Right lung (tissue), 10 donors: ENCODE measurements at places on chromosomes 5 and 9. TPM values are rescaled to one million over a fixed set of nuclear protein-coding genes. Genes with fewer than 3 reads are reported as not detected.

DNA sequence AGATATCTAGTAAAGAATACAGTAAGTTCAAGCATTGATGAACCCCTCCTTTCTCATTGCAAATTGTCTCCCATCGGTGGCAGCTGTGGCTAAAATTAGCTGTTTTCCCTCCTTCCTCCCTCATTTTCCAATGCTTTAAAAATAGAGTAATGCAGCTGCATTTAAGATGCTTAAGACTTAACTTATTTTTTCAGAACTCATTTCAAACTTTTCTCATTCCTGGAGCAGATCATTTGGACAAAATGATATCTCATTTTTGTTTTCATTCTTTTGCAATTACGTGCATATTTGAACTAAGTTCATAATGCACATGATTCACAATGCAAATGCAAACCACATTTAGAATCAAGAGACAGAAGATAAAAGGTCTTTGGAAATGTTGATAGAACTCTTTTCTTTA is 14.6 kb downstream of the HSPB3 start:
- DNase-seq = no peak

GRCh38 chr9:129752900-129753729 is at the start of gene PTGES:
Gene PTGES (minus strand): TSS chr9:129753042. CDS start chr9:129753012, 30 bp downstream.
- peak; percentile 70 for DNase-seq

Gene SLC36A2
- 0.04 TPM for polyA plus RNA-seq

GRCh38 chr5:516338-516925 is 7.8 kb downstream of the SLC9A3 start:
- no peak for DNase-seq

GRCh38 chr9:3508521-3509291 is 17.1 kb downstream of the RFX3 start:
- no peak for DNase-seq

Gene NNT
- polyA plus RNA-seq = 63.3 TPM

DNA sequence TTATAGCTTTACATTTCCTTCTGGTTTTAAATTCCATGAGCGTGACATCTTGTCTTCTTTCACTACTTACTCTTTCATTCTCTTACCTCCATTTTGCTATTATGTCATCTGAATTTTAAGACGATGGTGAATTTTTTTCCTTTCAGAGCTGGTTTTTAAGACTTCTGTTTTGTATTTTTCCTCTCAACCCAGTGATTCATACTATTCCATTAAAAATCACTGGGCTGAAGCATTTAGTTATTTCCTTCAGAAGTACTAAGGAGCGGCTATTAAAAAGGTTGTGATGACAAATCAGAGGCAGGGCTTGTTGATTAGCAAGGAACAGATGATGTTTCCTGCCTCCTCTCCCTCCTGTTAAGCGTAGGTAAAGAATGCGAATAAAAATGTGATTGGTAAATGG is 16.5 kb downstream of the AGXT2 start:
- DNase-seq = no peak

Gene PCDHGB3
- 2.0 TPM for polyA plus RNA-seq

Gene RECK
- 22.4 TPM for polyA plus RNA-seq

GRCh38 chr9:132798817-132799790 is 79.0 kb downstream of the AK8 start:
- no peak for DNase-seq

- no peak for DNase-seq
Measured at GRCh38 chr5:53777864-53778618, 217.6 kb downstream of the NDUFS4 start.

DNA sequence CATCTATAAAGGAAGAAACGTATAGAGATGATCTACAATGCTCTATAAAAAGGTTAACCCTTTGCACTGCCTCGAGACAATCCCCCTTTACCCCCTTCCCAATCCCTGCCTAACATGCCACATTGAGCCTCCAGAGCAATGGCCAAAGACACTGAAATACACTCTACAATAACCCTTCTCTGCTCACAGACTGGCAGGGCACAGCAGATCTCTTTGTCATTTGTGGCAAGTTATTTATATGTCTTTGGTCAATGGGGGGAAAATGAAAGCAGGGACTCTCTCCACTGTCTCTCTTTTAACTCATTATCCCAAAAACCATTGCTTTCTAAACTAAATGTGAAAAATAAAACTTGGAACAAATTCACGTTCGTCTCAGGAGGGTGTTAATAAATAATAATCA is 51.7 kb downstream of the PTCH1 start:
- no peak for DNase-seq

Gene TOR4A
- 7.4 TPM for polyA plus RNA-seq

Gene PCDHGA5
- 2.7 TPM for polyA plus RNA-seq

- DNase-seq = no peak
Measured at GRCh38 chr5:38830521-38831051, 15.2 kb upstream of the OSMR start.

Gene LCNL1
- polyA plus RNA-seq = 0.89 TPM

DNA sequence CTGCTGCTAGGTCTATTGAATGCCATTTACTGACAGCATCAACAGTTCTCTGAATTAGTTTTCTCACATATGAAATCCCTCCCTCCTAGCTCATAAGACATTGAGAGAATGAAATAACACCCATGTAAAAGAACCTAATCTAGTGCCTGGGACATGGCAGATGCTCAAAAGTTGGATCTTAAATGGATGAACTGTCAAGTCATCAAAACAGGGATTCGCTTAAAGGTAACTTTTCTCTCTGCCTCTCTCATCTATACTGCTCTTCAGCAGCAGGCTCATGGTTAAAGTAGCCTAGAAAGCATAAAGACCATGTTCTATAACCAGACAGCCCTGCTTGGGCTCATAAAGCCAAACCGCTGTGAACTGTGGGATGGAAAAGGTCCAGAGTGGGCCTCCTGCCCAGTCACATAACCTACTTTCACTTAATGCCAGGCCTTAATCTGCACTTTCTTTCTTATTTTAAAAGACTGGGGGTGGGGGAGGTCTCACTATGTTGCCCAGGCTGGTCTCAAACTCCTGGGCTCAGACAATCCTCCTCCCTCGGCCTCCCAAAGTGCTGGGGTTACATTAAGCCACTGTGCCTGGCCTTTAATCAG is 3.7 kb downstream of the TMEM245 start:
- DNase-seq = no peak

Gene TSSK1B
- not detected for polyA plus RNA-seq

- no peak for DNase-seq
Measured at GRCh38 chr5:139392678-139393496, 2.0 kb downstream of the PROB1 start.

Gene DBH
- polyA plus RNA-seq = 2.2 TPM

Gene CDKN2AIPNL
- 28.7 TPM for polyA plus RNA-seq

Gene IFNK
- not detected for polyA plus RNA-seq

DNA sequence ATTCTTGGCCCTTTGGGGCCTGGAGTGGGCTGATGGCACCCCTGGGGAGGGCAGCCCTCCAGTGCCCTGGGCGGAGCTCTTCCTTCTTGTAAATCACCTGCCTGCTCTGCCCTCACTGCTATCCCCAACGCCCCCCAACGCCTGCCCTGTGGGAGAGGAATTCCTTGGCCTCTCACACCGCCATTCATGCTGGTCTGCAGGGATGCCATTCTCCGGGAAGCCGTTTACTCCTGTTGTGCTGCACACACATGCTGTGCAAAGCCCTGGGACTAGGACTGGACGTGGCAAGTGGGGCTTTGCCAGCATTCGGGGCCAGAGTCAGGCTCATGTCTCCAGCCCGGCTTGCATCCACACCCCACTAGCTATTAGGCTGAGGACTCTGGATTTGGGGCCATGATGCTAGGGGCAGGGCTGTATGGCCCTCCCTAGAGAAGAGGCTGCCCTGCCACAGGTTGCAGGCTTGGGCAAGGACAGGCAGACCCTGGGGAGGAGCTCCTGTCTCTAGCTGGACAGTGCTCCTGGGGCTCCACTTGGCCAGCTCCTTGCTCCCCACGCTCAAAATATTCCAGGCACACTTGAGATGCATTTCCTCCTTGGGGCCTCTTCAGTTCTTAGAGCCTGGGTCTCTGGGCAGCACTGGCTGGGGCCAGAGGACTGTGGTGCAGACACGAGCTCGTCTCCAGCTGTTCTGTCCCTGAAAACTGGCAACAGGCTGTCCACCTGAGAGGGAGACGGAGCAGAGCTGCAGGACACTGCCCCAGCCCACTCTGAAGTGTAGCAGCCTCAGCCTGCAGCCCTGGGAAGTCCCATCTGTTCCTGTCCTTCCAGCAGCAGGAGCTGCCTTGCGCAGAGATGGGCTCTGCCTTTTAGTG is 226.9 kb downstream of the CACNA1B start:
- DNase-seq = no peak

- no peak for DNase-seq
Measured at GRCh38 chr9:99134893-99135341, 30.0 kb downstream of the TGFBR1 start.

Gene TUBB4B
- polyA plus RNA-seq = 240 TPM

GRCh38 chr9:77857513-77858259 is 173.9 kb downstream of the GNAQ start:
- DNase-seq = no peak

DNA sequence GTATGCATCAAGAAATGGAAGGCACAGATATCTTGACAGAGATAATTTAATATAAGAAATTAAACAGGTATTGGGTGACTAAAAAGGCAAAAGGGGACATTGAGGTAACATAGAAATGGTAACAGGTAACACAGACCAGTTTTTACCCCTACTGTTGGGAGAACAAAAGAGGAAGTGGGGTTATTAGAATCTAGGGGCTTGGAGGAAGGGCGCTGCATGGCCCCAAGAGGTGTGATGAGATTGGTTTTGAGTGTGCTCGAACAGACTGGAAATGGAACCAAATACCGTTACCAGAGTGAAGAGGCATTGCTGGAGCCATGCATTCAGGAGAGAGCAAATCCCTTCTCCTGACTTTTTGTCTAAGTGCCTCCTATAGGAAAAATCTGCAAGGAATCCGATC is 193.9 kb downstream of the ALDH1A1 start:
- no peak for DNase-seq

Gene PTGS1
- polyA plus RNA-seq = 3.9 TPM

Gene LRRC14B
- polyA plus RNA-seq = 0.14 TPM

Gene SAPCD2
- 13.7 TPM for polyA plus RNA-seq

DNA sequence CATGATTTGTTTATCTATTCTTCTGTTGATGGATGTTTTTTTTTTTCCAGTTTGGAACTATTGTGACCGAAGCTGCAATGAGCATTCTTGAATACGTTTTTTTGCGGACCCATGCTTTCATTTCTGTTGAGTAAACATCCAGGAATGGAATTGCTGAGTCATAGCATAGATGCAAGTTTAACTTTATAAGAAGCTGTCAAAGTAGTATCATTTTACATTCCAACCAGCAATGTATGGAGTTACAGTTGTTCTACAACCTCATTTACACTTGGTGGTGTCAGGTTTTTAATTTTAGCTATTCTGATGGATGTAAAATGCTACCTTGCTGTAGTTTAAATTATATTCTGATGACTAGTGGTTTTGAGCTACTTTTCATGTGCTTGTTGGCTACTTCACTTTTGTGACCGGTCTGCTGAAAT is 49.0 kb downstream of the NPR3 start:
- no peak for DNase-seq

GRCh38 chr9:32956606-32957005 is 44.8 kb downstream of the APTX start:
- no peak for DNase-seq

Gene RNF183
- 0.61 TPM for polyA plus RNA-seq

Gene GLRA1
- polyA plus RNA-seq = not detected

Gene PDZD2
- polyA plus RNA-seq = 16.9 TPM
